ENCODE measurements at places on chromosomes 3 and 15.

DNA sequence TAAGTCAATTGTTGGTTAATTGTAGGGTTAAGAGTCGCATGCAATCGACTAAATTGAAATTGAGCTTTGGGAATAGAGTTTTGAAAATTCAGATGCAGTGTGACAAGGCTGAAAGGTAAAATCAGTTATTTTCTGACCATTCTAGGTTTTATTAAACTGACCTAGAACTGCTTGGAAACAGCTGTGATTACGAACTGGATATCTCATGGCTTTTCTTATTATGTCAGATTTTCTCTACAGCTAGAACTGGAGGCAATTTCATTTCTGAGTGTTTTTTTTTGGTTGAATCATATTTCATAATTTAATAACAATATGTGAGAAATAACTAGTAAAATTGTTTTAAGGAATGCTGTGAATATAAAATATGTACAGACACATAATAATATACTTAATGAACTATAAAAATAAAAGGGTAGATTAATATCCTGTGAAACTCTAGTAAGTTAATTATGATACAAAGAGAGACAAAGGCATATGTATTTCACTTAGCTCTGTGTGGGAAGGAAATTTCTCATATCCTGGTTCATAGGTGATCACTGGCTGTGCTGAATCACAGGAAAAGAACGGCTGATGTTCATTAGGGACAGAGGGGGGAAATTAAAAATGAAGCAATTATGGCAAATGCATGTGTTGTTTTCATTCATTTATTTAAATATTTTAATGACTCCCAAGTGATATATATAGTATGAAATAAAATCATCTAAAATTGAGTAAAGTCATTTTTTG is 403.2 kb downstream of the ZIC1 start:
- DNase-seq: no peak

DNA sequence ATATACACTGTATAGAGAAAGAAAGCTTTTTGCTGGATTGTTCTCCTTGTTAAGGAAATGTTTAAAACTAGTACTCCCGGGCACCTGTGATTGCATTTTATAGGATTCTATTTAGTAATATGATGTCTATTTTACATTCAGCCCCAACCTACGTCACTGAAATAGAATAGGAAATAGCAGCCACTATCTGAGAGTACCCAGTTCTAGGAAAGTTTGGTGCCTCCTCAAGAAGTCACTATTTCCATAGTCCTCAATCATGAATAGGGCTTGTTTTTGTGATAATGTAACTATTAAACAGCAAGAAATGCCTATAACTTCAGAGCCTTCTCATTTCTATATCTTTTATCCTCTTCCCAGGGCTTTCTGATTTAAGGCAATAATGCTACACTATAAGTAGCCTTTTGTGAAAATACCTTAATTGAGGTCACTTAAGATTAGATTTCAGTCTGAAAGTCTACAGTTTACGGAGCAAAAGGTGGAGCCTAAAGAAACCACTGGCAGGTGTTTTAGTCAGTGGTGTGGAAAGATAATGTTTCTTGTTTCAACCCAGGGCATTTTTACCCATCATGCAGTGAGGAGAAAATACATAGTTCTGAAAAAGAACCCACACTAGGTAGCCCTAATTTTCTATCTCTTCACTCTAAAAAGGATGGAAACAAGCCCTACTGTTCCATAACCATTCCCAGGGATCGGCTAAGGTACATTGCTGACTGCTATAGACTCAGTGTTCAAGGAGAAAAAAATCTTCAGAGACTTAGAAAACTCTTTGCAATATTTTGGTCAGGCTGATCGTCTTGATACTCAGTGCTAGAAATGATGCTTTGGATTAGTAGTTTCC is 38.7 kb downstream of the TIGIT start:
- DNase-seq: no peak

- no peak for DNase-seq
Observed at GRCh38 chr3:171810629-171811294, 479 bp upstream of the PLD1 start.

DNA sequence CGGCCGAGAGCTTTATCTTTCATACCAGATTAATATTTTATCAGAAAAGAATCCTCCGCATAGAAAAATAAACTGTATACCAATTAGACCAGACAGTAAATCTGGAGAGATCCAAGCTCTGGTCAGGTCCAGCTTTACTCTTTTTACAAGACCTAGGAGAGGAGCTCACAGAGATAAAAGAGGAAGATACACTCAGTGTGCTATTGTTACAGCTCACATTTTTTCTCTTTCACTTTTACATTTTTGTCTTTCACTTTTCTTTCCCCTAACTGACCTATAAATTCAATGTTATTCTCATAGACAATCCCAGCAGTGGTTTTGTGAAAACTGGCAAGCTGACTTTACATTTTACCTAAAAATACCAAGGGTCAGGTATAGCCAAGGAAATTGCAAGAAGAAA is 55.8 kb downstream of the GUCA1C start:
- DNase-seq: no peak

DNA sequence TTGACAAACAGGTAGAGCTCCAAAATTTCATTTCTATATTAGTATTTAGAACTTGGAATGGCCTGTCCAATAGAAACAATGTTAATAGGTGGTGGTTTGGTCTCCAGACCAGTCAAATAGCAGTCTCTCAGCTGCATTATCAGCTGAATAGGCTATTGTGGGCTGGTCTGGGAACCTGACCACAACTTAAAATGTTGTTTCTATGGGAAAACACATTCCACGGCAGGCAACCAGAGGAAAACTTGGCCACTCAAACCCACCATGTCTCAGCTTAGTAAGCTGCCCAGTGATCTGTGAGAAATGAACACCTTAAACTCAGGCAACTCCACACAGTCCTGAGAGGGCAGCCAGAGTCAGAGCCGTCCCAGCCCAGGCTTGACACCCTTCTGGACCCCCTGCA is 20.4 kb downstream of the FBN1 start:
- no peak for DNase-seq

GRCh38 chr15:93483923-93484322 is 394.9 kb upstream of the RGMA start:
- no peak for DNase-seq

GRCh38 chr3:164030194-164030593 is 1048.1 kb downstream of the SI start:
- DNase-seq: no peak

DNA sequence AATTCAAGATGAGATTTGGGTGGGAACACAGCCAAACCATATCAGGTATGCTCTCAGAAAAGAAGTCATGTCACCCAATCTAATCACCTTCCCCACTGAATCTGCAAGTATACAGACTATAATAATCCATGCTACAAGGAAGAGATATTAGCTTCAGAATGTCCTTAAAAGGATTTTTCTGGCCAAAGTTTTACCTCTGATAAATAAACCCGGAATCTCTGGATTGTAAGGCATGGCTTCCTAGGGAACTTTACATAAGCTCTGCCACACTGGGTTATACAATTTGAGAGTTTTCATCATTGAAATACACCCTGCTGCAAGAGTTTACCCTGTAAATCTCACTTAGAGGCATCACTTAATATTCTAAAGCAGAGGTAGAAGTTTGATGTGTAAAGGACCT is 330.5 kb upstream of the KCNMB2 start:
- peak; percentile 11 for DNase-seq

GRCh38 chr15:73575636-73576247 is 57.4 kb downstream of the NPTN start:
- DNase-seq: no peak

DNA sequence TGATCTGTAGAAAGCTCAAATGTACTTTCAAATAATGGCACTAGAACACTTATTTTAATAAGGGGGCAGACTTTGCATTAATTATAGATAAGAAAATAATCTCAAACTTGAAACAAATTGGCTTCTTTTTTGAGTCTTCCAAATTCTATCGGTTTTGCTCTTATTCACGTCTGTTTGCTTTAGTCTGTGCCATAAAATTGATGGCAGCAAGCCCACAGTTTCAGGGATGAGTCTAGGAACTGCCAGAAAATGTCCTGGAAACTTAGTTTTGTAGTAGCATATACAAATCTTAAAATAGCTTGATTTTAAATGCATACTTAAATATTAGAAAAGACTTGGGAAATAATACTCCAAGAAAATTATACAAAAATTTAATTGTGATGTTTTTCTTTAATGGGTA is 39.7 kb downstream of the BCHE start:
- no peak for DNase-seq

DNA sequence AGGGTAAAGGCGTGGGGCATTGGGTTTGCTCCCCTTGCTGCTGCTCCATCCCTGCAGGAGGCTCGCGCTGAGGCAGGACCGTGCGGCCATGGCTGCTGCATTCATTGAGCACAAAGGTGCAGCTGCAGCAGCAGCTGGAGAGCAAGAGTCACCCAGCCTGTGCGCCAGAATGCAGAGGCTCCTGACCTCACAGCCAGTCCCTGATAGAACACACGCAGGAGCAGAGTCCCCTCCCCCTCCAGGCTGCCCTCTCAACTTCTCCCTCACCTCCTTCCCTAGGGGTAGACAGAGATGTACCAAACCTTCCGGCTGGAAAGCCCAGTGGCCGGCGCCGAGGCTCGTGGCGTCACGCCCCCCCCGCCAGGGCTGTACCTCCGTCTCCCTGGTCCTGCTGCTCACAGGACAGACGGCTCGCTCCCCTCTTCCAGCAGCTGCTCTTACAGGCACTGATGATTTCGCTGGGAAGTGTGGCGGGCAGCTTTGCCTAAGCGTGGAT is 47.0 kb downstream of the PGPEP1L start:
- DNase-seq: no peak

- no peak for DNase-seq
Observed at GRCh38 chr3:111538681-111539083, 3.3 kb upstream of the CD96 start.

- DNase-seq: no peak
Observed at GRCh38 chr3:72587282-72587681, 261.0 kb downstream of the SHQ1 start.

Measured in AG04450 (cell line).